ENCODE measurements at places on chromosomes 12 and 14. TPM values are rescaled to one million over a fixed set of nuclear protein-coding genes. Genes with fewer than 3 reads are reported as not detected.

The MEG3 gene
- 120 TPM for total RNA-seq

The UBC gene
- total RNA-seq, result 1,741 TPM

The SDS gene
- not detected for total RNA-seq

The STYX gene
- total RNA-seq, result 26.3 TPM

The NGB gene
- not detected for total RNA-seq

The CCDC38 gene
- not detected for total RNA-seq

The ATL1 gene
- total RNA-seq, result 6.9 TPM

The KLHL42 gene
- total RNA-seq, result 44.5 TPM

The NEDD8 gene
- total RNA-seq, result 114 TPM

The PLCZ1 gene
- not detected for total RNA-seq

The ADAMTS20 gene
- under 0.01 TPM for total RNA-seq

The FOXN4 gene
- not detected for total RNA-seq

The SLC10A1 gene
- not detected for total RNA-seq

The SLC25A47 gene
- not detected for total RNA-seq

The CLEC1A gene
- total RNA-seq, result not detected

Data from fibroblast of villous mesenchyme (primary cell).